Nasal cavity respiratory epithelium epithelial cell of viscerocranial mucosa (primary cell): ENCODE measurements at places on chromosomes 4 and X. TPM values are rescaled to one million over a fixed set of nuclear protein-coding genes. Genes with fewer than 3 reads are reported as not detected.

The SPIN2B gene
- total RNA-seq: 3.1 and 4.9 TPM in 2 replicates

The SOD3 gene
- total RNA-seq: 0.21 TPM in 1 of 2 replicates, not detected in the other

The PGRMC1 gene
- 93.6 and 119 TPM in 2 replicates for total RNA-seq

The GYG2 gene
- 0.36 TPM in 1 of 2 replicates, not detected in the other for total RNA-seq

The RBBP7 gene
- total RNA-seq: 108 and 144 TPM in 2 replicates

The RADX gene
- 2.7 and 3.0 TPM in 2 replicates for total RNA-seq

The ARMCX4 gene
- total RNA-seq: 0.34 and 1.8 TPM in 2 replicates

The RTL3 gene
- not detected in 2 replicates for total RNA-seq

The TLR6 gene
- total RNA-seq: 0.34 and 0.50 TPM in 2 replicates

The SPANXD gene
- not detected in 2 replicates for total RNA-seq

The TBX22 gene
- total RNA-seq: not detected in 2 replicates

The IL21 gene
- not detected in 2 replicates for total RNA-seq

The ETDB gene
- total RNA-seq: not detected in 2 replicates

The RBMXL3 gene
- not detected in 2 replicates for total RNA-seq

The ADH1C gene
- 0.21 TPM in 1 of 2 replicates, not detected in the other for total RNA-seq

The SMC1A gene
- total RNA-seq: 7.9 and 31.2 TPM in 2 replicates

The BEND4 gene
- total RNA-seq: not detected in 2 replicates

The PFKFB1 gene
- under 0.01 and 0.21 TPM in 2 replicates for total RNA-seq

The CNKSR2 gene
- total RNA-seq: 0.07 and 0.34 TPM in 2 replicates

The CACNA1F gene
- under 0.01 and 0.07 TPM in 2 replicates for total RNA-seq

The SORBS2 gene
- total RNA-seq: 0.68 and 8.7 TPM in 2 replicates

The SPACA5 gene
- total RNA-seq: not detected in 2 replicates

The AREG gene
- 576 and 714 TPM in 2 replicates for total RNA-seq

The TMSB15C gene
- 0.68 and 1.9 TPM in 2 replicates for total RNA-seq

The PCSK1N gene
- total RNA-seq: under 0.01 and 1.4 TPM in 2 replicates

The CHRDL1 gene
- not detected in 2 replicates for total RNA-seq

The FOXR2 gene
- not detected in 2 replicates for total RNA-seq

The IKBKG gene
- 8.5 and 8.9 TPM in 2 replicates for total RNA-seq

The MAGED2 gene
- 63.9 and 65.3 TPM in 2 replicates for total RNA-seq

The MND1 gene
- 0.28 and 1.7 TPM in 2 replicates for total RNA-seq

The P2RY10 gene
- not detected in 2 replicates for total RNA-seq

The GABRE gene
- 21.9 and 54.4 TPM in 2 replicates for total RNA-seq

The NALF2 gene
- total RNA-seq: 1.9 and 2.4 TPM in 2 replicates

The SGMS2 gene
- 126 and 139 TPM in 2 replicates for total RNA-seq

The C4orf50 gene
- not detected in 2 replicates for total RNA-seq

The MAGEA1 gene
- not detected in 2 replicates for total RNA-seq

The TMEM47 gene
- 1.4 and 14.5 TPM in 2 replicates for total RNA-seq

The COX7B2 gene
- total RNA-seq: not detected in 2 replicates

The DMP1 gene
- total RNA-seq: not detected in 2 replicates

The CLCN4 gene
- total RNA-seq: 1.4 and 9.3 TPM in 2 replicates

The SYNPO2 gene
- 0.34 and 2.6 TPM in 2 replicates for total RNA-seq

The MAP9 gene
- total RNA-seq: 7.2 and 17.7 TPM in 2 replicates

The PLAC8 gene
- 0.68 and 4.0 TPM in 2 replicates for total RNA-seq
